ENCODE measurements at places on chromosomes 5 and 9.

GRCh38 chr9:108844856-108845255 lies 10.9 kb downstream of the ACTL7B start:
- no peak for DNase-seq

DNA sequence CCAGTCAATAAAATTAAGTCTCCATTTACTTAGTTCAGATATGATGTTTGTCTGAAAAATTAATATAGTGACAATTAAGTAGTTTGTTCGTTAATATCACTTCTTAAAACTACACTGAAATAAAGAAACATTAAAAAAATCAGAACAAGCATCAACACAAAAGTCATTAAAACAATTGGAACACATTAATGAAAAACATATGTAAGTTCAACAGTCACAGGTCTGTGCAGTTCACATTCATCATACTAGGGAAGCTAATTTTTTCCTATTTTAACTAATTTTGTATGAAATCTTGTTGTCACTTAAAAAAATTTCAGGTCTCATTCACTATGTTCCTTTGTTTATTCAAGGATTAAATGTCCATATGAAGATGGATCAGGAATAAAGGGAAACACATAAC lies 22.5 kb downstream of the POC5 start:
- DNase-seq, result no peak

DNA sequence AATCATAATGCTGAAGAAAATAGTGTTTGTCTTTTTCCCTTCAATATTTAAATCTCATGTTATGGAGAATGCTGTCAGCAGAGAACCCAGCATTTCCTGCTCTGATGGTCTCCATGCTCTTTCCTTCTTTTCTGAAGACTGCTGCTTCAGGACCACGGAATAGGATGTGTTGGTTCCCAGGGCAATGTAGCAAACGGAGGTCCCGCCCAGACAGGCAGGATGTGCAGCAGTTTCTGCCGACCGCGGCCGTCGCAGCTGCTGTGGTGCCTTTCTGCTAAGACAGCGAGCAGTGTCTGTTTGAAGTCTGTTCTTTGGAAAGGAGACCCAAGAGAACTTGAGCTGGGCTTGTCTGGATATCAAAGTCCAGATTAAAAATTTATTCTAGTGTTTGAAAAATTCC lies 654.3 kb downstream of the CCDC171 start:
- no peak for DNase-seq

- no peak for DNase-seq
These were observed 47.6 kb downstream of the RGS3 start for GRCh38 chr9:113511047-113511521.

GRCh38 chr5:15500325-15501001 lies 483 bp downstream of the FBXL7 start:
- DNase-seq, result no peak

DNA sequence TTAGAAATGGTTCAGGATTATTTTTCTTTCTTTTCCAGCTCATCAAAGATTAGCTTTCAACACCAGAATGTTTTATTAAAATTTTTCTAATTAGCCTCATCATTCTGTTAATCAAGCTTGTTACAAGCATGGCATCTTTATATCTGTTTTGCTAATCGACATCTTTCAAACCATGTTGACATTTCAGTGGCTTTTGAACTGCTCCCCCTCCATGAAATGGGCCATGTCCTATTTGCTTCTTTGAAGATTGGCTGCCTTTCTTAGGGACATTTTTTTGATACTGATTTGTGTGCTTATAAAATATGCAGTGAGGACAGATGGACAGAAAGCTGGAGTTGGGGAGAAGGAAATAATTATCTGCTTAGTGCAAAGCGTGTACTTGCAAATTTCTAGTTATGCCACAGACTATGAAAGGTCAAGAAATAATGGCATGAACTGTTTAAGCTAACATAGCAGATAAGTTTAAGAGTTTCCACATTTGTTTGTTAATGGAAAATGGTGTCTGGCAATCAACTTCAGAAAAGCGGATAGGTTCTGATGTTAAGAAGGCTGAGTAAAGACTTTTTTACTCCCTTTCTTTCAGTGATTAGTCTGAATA lies 27.5 kb downstream of the BTF3 start:
- DNase-seq, result no peak

GRCh38 chr9:92058723-92059444 lies 56.3 kb downstream of the SPTLC1 start:
- no peak for DNase-seq

DNA sequence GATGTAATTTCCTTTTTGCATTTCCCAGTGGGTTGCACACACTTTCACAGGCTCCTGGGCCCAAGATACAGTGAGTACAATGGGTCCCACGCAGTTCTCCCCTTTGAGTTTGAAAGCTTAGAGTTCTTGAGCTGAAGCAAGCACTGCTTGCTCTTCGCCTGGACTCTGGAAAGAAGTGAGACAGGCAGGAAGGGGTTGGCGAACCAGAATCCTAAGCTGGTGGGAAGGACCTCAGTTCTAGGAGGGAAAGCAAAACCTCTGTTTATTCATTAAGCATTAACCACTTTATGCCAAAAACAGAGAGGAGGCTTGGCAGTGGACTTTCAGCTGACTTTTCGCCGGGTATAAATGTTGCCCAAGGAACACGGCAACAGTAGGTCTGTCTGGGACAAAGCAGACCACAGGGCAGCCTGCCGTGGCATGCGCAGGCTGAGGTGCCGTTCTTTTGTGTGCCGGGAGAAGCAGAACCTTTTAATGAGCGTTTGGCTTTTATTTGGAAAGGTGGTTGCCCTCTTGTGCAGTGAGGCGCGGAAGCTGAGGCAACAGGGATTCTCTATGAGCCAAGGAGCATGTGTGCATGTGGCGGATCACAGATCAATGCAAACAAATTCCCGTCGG lies 239.9 kb upstream of the PANK3 start:
- no peak for DNase-seq

DNA sequence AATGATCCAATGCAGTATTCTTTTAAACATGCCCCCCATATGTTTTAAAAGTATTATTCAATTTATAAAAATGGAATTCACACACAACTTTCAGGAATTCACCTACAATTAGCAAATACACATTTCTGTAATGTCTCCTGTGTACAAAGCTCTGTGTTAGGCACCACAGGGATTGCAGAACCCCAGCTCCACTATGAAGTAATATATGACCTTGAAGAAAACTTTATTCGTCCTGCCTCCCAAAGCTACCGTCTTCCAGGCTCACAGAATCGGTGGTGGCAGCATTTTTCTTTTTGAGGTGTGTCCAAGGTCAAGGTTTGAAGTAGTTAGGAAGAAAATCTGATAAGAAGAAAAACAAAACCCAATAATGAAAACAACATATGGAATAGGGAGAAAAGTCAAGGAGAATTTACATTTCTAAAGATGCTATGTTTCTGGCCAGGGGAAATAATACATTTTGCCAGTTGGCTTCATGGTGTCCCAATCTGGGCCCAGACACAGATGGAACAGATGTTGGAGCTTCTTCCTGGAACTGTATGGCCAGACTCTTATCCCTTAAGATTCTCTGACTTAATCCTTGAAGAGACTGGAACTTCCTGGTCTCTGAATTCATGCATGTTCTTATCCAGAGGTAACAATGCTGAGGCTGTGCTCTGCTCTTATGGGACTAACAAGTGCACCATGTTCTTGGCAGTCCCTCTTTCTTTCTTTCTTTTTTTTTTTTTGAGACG lies 22.0 kb upstream of the LVRN start:
- no peak for DNase-seq

GRCh38 chr9:127854184-127854806 lies at the start of gene ENG:
Gene ENG (minus strand): TSS chr9:127854658. CDS start chr9:127854355, 303 bp downstream.
- DNase-seq, result peak; percentile 65
